ENCODE measurements at places on chromosomes 12 and 14. TPM values are rescaled to one million over a fixed set of nuclear protein-coding genes. Genes with fewer than 3 reads are reported as not detected.

GRCh38 chr14:54472315-54472714 lies 16.5 kb downstream of the GMFB start:
- DNase-seq, result no peak

DNA sequence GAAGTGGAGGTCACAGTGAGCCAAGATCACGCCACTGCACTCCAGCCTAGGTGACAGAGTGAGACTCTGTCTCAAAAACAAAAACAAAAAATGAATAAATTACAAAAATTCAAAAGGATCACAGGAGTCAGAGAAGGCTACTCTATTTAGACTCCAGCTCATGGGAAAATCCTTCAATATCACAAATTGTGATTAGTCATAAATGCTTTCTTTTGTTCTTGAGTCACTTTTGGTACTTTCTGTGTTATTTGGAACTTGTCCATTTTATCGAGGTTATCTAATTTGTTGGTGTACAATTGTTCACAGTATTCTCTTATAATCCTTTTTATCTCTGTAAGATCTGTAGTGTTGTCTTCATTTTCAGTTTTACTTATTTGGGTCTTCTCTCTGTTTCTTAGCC lies 18.9 kb downstream of the ALDH2 start:
- no peak for DNase-seq

- DNase-seq, result no peak
These were observed 107.7 kb upstream of the BTG1 start for GRCh38 chr12:92253301-92253700.

Gene TSHR
- 1.7 TPM for total RNA-seq

GRCh38 chr12:57816001-57816854 lies 2.3 kb downstream of the AVIL start:
- DNase-seq, result no peak

DNA sequence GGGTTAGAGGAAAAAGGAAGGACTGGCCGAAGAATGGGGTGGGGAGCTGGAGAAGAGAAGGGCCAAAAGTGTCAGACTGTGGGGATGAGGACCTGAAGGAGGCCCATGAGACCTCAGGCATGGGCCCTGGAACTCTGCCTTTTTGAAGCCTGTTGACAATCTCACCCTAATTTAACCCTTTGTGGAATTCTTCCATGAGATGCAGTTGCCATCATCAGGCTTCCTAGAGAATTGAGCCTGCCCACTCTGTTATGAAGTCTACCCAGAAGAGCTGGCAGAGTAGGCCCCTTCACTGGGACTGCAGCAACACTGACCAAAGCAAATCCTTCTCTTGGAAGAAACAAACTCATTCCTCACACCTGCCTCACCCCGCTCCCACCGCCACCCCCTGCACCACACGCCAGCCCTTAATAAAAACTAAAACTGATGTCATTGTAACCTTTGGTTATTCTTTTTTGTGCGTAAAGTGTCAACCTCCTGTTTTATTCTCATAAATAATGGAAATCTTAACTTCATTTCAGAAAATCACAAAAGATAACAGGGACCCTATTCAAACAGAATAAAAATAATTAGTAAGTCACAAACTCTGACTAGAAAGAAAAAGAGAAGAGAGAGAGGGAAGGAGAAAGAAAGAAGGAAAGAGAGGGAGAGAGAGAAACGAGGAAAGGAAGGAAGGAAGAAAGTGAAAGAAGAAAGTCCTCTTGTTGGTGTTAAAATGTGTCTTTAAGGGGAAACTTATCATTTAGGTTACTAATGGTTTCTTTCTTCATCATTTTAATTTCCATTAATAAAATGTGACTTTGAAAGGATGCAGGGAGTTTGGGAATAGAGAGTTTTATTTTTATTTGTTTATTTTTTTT lies 61.3 kb downstream of the CRADD start:
- DNase-seq, result no peak

Gene PIWIL1
- not detected for total RNA-seq

Gene MYF6
- total RNA-seq, result 164 TPM

Gene NEUROD4
- total RNA-seq, result not detected

Gene SLC2A14
- not detected for total RNA-seq

- no peak for DNase-seq
These were observed 38.0 kb downstream of the ABCD2 start for GRCh38 chr12:39581592-39581991.

- DNase-seq, result peak; percentile 84
These were observed 44.8 kb downstream of the CPSF6 start for GRCh38 chr12:69284131-69284530.

DNA sequence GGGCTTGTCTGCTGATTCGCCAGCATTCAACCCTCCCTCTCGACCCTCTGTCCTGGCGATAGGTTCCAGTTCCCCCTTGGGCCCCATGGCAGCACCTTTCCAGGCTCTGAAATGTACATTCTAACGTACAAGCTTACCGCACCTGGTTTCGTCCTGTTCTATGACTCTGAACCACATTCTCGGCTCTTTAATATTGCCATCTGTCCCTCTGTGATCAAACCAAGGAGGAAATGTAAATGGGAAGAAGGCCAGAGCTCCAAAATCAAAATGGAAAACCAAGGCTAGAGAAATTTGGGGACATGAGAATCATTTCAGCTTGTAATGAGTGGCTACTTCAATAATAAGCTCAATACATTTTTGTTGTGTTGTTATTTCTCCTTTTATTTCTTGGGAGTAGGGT lies 117.2 kb downstream of the TTC7B start:
- no peak for DNase-seq

DNA sequence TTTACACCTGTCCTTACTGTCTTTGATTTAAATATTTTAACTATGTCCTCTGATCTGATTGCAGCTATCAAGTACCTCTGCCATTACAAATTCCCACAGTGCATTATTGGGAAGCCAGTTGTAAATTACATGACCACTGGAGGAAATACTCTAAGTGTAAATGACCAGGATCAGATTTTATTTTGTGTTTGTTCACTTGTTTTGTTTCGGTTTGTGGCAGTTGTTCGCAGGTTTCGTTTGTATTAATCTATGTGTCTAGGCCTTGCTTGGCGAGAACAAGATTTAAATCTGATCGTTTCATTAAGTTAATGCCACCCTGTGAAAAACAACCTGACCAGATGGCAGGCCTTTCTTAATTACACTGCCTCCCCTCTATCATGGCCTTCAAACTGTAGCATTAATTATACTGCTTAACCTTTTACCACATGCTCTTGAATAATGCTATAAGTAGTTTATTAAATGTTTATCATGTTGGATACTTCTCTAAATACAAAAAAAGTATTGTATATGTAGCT lies 990.1 kb downstream of the TMTC2 start:
- no peak for DNase-seq

Gene PNP
- 9.2 TPM for total RNA-seq

GRCh38 chr14:69152181-69152901 lies 578 bp downstream of the DCAF5 start:
- DNase-seq, result peak; percentile 67

GRCh38 chr14:30240018-30240417 lies 312.4 kb upstream of the PRKD1 start:
- DNase-seq, result no peak

- DNase-seq, result peak; percentile 80
These were observed 756 bp downstream of the TULP3 start for GRCh38 chr12:2891240-2892053.

DNA sequence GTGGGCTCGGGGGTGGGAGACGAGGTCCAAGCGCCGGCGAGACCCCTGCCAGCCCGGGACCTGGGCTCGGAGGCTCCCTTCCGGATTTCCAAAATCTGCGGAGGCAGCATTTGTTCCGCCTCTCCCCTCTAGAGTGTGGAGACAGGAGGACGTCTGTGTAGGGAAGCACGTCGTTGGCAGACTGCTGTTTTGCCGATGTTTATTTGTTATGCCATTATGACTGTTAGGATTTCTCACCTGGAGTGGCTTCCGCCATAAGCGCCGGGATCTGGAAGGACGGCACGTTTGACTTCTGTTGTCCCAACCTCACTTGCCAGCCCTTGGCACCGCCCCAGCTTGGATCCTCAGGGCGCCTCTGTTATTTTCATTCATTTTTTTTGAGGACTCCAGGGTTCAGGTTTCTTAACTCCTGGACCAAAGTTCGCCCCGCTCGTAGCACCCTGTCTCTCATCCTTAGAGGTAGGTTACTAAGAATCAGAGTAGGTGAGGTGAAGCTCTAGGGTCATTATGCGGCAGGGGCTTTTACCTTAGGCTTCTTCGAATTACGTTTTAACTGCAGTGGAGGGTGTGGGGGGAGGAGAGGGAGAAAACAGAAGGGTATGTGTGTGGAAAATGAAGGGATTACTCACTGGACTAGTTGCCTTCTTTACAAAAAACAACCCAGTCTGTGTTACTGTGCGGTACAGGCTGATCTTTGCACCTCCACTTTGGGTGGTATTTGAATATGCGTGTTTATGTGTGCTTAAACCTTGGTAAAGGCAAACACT lies 547 bp upstream of the PYGL start:
- peak; percentile 53 for DNase-seq

GRCh38 chr12:39467432-39467870 lies 24.5 kb upstream of the KIF21A start:
- no peak for DNase-seq

Gene TESPA1
- 0.92 TPM for total RNA-seq

Gene MMAB
- total RNA-seq, result 17.2 TPM

Gene VTI1B
- total RNA-seq, result 37.8 TPM

- peak; percentile 82 for DNase-seq
These were observed 82.0 kb upstream of the HMGA2 start for GRCh38 chr12:65742018-65743010.

- DNase-seq, result no peak
These were observed 125.5 kb downstream of the DAAM1 start for GRCh38 chr14:59313658-59314608.

GRCh38 chr12:93404961-93405849 lies 27.5 kb downstream of the NUDT4 start:
- DNase-seq, result no peak

Gene PA2G4
- 98.1 TPM for total RNA-seq

- no peak for DNase-seq
These were observed 193.9 kb upstream of the OR4E1 start for GRCh38 chr14:21867541-21867940.

GRCh38 chr12:106790020-106790419 lies 15.5 kb downstream of the RIC8B start:
- no peak for DNase-seq

GRCh38 chr12:124715121-124715990 lies 147.9 kb upstream of the NCOR2 start:
- no peak for DNase-seq

DNA sequence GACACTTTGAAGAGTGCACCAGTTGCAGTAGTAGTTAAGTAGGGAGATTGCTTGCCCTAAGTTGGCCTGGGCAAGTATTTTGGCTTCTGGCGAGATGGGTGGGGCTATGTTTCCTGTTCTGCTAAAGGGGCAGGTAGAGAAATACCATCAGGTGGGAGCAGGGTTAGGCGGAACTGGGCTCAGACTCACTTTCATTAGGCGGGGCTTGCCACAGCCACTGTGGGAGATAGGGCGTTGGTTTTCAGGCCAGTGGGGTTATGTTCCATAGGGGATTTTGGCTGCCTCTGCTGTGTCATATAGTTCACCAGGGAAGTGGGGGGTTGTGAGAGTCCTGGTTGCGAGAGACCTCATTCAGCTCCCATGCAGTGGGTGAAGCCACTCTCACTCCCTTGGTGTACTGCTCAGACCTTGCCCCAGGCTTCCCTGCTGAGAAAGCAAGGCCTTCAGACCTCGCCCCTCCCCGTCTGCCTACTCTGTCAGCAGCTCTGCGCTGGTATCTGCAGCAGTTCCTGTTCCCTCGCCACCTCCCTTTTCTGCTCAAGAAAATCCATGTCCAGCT lies 43.3 kb downstream of the AEBP2 start:
- DNase-seq, result no peak

- no peak for DNase-seq
These were observed 697 bp upstream of the TULP3 start for GRCh38 chr12:2890001-2890387.

Gene IRAK3
- 13.4 TPM for total RNA-seq

- DNase-seq, result no peak
These were observed 685.3 kb downstream of the TRHDE start for GRCh38 chr12:72957454-72957853.

DNA sequence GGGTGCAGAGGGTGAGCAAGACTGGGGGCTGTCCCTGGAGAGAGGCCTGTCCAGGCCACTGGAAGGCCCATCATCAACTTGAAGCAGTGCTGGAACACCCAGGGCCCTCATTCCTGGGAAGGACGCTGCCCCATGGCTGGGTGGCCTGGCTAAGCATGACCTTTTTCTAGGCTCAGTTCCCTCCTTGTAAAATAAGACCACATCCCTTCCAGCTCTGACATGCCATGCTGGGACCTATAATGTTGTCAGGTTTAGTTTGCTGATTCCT lies 62.8 kb downstream of the SYNE3 start:
- no peak for DNase-seq

Gene SLC25A21
- 1.3 TPM for total RNA-seq

DNA sequence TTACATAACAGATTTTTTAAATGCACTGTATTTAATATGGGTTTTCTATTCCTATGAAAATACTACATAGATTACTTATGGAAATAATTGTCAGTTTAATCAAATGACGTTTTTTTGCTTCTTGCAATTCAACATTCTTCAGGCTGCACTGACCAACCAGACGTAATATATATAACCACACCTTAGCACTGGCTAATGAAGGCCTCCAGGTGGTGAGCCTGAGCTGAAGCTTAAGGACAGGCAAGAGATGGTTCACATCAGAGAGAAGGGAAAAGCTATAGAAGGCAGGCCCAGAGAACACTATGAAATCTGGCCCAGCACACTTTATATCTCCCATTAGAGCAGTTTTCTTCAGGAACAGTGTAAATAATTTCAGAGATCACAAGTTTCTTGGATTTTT lies 2.8 kb upstream of the MDGA2 start:
- no peak for DNase-seq

DNA sequence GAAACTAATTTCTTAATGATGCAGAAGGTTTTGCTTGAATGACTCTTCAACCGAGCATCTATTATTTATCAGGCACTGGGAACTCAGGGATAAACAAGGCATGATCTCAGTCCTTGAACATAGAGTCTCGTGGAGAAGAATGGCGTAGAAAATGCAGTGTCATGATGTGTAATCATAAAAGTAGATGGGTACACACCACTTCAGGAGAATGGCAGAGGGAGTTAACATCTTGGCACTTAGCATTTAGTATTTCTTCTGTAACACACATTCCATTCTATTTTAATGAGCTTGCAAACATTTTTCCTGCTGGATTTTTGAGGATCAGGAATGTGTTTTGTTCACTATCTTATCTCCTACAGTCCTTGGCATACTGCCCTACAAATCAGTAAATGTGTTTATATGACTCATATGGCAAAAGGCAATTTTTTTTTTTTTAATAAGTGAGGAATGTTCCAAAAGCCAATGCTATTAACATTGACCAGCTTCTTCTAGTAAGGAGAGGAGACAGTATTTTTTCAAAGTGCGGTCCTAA lies 3.8 kb downstream of the TXNRD1 start:
- DNase-seq, result no peak

GRCh38 chr14:103221781-103222358 lies 98.6 kb downstream of the TNFAIP2 start:
- no peak for DNase-seq

Measured in tongue (tissue), 3 donors.